ENCODE measurements at places on chromosomes 2 and 18.

GRCh38 chr2:102983786-102984185 lies 222.0 kb downstream of the TMEM182 start:
- DNase-seq, result no peak

- DNase-seq, result no peak
Observed at GRCh38 chr2:136741471-136741870, 23.9 kb upstream of the THSD7B start.

DNA sequence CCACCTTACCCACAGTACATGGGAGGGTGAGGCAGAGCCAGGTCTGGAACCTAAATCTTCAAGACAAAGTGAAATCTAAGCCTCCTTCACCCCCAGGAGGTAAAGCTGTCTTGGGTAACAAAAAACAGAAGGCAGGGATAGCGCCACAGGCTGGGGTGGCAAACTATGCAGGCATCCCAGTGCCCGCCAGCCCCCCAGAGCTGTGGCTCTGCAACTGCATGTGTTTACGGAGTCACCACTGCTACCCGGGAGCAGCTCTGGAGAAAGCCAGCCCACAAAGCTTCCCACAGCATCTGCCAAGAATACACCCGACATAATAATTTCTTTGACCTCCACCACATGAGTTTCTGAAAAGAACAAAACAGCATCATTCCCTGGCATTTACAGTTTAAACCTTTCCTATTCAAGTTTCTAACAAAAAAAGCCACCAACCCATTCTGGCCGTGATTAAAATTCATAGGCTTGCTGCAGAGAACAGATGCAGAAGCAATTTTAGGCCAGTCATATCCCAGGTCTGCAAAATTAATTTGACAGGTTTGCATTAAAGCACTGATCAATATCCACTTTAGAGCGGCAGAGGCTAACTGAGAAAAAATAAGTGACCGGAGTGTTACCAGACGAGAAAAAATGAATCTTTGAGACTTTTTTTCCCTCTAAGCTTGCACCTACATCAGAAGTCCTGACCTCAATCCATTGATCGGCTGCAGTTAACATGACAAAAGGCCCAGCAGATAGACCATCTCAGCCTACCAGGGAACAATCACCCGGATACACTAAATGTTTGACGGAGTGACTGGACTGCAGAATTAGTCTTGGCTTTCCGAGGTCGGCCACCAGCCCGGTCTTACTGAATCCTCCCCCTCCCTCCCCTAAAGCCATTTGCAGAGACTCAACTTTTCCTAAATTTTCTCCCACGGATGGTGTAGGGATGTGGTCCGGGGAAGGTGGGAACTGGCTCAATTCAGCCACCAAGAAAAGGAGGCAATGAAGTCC lies 309.6 kb upstream of the SKOR2 start:
- DNase-seq, result no peak

DNA sequence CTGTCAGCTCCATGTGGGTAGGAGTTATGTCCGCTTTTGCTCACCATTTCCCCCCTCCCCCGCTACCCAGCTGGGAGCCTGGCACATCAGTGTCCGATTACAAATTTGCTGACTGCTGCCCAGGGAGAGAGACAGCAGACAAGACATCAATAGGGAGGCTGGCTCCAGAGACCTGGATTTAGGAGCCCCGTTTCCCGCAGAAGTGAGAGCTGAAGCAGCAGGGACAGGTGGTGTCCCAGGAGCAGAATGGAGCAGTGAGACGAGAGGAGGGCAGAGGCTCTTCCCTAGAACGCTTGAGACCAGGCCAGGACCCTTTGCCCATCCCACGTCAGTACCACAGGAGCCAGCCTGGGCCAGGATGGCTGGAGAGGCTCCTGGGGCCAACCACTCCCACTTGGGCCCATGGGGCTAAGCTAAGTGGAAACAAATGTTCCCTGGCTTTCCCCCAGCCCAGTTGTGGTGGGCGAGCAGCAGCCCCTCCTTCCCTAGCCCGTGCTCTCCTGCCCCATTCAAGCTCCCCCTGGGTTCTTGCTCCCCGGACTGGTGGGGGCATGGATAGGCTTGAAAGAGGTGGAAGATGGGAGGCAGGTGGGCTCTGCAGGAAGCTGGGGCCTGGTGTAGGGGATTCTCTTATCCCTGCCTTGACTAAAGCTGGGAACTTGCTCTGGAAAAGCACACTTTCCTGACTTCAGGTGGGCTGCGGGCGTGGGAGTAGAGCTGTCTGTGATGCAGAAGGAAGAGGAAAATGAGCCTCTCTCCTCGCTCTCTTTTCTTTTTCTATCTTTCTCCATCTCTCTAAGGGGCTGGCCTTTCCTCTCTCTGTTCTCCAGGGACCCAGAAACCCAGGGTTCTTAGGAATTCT lies 4.1 kb upstream of the WNT6 start:
- no peak for DNase-seq

- DNase-seq, result no peak
Observed at GRCh38 chr2:232341739-232342126, 36.8 kb upstream of the ALPP start.

DNA sequence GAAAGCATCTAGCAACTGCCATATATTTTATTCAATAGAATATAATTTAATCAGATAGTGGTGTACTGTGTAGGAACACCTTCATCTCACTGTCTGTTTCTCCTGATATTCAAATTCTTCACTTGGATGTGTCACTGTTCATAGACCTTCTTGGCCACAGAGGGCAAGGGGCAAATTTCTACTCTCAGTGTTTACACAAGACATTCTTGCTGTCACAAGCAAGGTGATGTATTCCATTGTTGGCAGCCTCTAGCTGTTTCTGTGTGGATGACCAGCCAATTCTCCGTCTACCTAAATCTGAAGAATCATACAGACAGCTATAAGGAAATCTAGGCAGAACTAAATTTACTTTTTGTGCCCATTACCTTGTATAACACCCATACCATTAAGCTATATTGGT lies 948.3 kb downstream of the CNTNAP5 start:
- DNase-seq, result no peak

DNA sequence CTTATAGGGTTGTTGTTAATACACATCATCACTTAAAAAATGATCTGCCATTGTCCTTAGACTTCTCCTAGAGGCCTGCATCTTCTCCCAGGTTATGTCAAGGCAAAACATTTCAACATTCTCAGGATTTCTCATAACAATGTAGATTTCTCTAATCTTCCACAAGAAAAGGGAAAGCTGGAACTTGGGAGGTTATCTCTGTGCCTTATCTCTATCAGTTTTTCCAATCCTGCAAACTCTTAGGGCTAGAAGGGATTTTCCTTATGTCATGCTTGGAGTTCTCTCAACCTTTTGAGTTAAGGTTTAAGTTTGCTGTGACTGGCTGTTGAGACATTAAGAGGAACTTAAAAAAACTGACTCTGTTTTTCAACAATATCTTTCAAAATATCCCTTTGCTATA lies 300.6 kb upstream of the TFPI start:
- DNase-seq, result no peak

DNA sequence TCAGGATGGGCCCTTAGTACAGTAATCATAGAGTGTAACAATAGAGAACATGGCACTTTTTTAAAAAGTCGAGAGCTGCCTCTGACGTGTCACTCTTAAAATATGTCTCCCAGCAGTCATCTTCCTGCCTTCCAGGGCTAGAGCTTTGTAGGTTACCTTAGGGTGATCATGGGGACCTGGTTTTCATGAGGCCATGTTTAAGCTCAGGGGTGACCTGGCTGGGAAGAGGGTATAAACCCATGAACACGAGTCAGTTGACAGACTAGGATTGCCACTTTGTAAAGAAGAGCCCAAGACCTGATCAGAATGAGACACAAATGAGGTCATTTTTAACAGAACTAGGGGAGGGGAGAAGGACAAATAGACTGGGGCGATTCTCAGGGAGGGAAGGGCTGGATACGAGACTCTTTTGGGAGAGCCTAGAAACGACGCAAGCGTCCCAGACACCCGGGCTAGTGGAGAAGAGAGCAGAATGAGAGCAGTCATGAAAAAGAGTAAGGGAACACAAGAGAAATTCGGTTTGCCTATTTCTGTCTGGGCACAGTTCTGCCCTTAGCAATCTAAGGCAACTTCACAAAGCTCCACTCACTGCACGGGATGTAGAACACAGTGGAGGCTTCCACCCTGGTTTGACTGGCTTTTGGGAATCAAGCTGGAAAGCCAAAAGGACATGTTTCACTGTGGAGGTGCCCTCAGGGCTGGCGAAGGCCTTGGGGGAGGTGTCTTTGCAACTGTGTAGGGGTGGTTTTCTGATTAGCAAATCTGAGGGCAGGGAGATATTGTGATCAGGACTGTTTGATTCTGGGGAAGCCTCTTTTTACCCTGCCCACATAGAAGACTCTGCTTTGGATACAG lies 1.8 kb upstream of the RAB31 start:
- DNase-seq, result no peak

DNA sequence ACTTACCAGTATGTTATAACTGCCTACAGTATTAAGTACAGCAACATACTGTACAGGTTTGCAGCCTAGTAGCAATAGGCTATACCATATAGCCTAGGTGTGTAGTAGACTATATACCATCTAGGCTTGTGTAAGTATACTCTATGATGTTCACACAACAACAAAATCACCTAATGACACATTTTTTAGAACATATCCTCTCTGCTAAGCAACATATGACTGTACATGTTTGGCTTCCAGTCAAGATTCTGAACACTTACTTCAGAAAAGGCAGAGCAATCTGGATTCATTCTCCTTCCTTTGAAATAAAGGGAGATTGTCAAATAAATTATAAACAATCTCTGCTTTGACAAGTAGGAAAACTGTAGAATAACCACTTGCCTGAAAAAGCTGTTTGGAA lies 81.8 kb downstream of the EXOC6B start:
- no peak for DNase-seq

DNA sequence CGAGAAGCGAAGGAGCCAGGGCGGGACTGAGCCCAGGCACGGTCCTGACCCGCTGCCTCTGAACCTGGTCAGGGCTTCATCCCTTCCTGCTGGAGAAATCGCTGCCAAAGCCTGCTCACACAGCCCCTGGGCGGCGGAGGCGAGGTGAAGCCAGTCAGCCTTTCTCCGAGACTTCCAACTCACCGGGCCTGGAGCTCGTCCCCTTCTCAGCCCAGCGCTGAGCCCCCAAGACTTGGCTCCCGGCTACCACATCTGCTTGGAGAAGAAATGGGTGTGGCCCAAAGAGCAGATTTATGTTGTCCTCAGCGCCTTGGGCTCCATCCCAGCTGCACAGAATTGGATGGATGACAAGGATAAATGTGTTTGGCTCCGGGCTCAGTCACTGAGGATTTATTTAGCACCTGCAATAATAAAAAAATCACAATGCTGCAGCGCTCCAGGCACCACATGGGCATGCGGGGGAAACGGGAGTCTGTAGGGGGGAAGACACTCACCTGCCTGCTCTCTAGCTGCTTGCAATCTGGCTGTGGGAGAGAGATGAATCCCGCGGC lies 64.9 kb downstream of the ACTR2 start:
- DNase-seq, result no peak

DNA sequence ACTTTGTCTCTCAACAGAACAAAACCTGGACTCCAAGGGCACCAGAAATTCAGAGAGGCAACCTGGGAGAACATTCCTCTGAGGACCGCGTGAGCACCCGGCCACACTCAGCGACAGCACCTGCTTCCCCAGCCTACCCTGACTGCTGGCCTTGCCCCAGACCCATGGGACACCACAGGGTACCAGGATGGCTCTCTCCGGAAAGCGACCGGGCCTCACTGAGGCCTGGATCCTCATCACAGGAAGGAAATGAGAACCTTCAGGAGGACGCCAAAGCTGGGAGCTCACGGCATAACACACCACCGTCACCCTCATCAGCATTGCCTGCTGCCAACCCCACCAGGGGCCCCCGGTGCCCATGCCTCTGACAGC lies 38.9 kb downstream of the HS6ST1 start:
- DNase-seq, result no peak

GRCh38 chr2:2222931-2223330 lies 108.1 kb downstream of the MYT1L start:
- no peak for DNase-seq

- peak; percentile 13 for DNase-seq
Observed at GRCh38 chr2:143949121-143949848, 570.6 kb downstream of the ZEB2 start.

DNA sequence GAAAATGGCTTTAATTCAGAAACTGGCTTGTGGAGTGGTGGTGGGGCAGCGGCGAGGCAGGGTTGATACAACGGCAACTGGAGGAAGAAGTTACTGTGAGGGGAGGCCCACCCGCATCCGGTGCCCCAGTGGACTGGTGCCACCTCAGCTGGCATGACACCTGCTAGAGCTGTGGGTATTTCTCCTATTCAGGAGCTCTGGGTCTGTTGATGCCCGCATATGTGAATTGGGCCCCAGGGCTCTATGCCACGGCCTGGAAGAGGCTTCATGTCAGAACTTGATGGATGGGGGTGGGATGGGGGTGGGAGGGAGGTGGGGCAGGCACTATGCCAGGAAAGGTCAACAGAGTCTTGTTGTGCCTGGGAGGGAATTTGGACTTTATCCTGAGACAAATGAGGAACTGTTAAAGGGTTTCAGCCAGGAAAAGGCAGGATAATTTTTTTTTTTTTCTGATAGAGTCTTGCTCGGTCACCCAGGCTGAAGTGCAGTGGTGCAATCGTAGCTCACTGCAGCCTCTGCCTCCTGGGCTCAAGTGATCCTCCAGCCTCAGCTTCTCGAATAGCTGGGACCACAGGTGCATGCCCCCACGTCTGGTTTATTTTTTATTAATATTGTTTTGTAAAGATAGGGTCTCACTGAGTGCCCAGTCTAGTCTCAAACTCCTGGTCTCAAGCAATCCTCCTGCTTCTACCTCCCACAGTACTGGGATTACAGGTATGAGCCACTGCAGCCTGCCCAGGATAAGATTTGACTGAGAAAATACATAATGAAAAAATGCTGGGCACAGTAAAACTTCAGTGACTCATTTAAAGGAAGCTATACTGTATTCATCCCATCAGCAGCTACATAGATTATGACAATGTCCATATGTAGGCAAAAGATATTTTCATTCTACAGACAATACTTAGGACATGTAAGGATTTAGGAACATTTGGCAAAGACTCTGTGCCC lies 52.6 kb downstream of the SH2D6 start:
- DNase-seq, result no peak

- DNase-seq, result no peak
Observed at GRCh38 chr18:25990473-25990872, 99.9 kb downstream of the SS18 start.

- no peak for DNase-seq
Observed at GRCh38 chr2:233209117-233209532, 42.3 kb upstream of the ATG16L1 start.

DNA sequence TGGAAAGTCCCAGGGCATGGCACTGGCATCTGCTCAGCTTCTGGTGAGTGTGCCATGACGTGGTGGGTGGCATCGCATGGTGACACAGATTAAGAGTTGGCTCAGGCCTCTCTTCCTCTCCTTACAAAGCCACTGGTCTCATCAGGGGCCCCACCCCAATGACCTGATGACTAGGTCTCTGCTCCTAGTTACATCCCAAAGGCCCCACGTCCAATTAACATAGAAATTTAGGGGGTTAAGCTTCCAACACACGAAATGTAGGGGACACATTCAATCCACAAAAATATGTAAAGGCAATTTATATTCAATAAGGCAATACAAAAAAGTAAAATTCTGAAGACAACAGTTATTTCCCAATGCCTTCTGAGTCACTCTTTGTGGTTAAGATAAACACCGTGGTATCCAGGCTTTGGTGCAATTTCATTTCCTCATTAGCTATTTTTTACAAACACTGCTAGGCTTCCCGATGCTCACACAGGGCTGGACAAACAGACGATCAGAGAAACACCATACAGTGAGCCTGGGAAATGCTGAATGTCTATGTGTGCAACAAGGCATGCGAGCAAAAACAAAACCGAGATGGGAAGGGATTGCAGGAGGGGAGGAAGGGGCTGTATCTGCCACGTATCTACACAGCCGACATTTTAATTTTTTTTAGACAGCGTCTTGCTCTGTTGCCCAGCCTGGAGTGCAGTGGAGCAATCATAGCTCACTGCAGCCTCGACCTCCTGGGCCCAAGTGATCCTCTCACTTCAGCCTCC lies 67.2 kb downstream of the MBP start:
- DNase-seq, result peak; percentile 23

- no peak for DNase-seq
Observed at GRCh38 chr2:168035458-168035857, 211.9 kb downstream of the STK39 start.
